ENCODE measurements at places on chromosomes 12 and 14.
A peak's percentile ranks its signal among the peaks of the same experiment; 100 is the strongest.

DNA sequence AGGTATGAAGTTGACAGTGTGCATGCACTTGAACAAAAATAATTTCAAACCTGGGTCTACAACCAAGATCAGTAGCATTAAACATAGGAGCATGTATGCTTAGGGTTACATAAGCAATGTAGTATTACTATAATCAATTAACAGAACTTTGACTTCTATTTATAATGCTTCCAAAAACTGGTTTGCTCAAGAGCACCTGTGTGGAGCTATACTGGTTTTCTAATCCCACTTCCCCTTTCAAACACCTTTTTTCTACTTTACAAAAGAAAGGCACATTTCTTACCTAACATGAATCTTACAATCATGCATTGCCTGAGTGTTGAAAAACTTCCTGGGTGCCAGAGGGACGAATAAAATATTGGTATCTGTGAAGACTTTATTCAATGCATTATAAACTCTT, 72.7 kb downstream of the EFCAB11 start:
- DNase-seq: no peak

GRCh38 chr14:61460718-61461611, 139.6 kb downstream of the PRKCH start:
- DNase-seq: no peak

GRCh38 chr12:84542289-84542688, 370.3 kb downstream of the SLC6A15 start:
- DNase-seq: no peak

- DNase-seq: no peak
These were observed 31.0 kb upstream of the AMN1 start for GRCh38 chr12:31759632-31760459.

GRCh38 chr14:50022661-50023060, 93.7 kb downstream of the VCPKMT start:
- DNase-seq: no peak

- DNase-seq: no peak
These were observed 5.5 kb downstream of the LRP10 start for GRCh38 chr14:22877000-22877501.

GRCh38 chr14:50396631-50397389, at the start of gene CDKL1:
Gene CDKL1, minus strand, starts transcription at chr14:50396881. Its CDS starts 1,013 bp downstream, at chr14:50395868.
- no peak for DNase-seq

- DNase-seq: no peak
These were observed 129.0 kb upstream of the MED13L start for GRCh38 chr12:116406529-116406928.

- DNase-seq: no peak
These were observed 14.2 kb downstream of the APPL2 start for GRCh38 chr12:105221583-105222283.

- DNase-seq: no peak
These were observed 2.6 kb downstream of the NKX2-1 start for GRCh38 chr14:36517242-36518030.

DNA sequence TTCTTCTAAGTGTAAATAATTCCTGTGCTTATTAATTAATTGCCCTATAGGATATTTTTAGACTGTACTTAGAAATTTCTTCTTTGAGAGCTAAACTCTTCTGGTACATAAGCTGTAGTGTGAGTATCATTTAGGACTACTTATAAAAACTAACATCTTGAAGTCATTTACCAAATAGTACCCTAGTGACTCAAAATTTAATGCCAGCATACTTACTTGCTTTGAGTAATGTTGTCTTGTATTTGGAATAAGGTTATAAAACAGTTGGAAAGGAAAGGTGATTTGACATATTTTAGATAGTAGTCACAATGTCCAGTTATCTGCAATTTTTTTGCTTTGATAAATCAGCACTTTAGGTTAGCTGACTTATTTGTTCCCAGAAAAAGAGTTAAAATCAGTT, 39.1 kb downstream of the SPATA7 start:
- DNase-seq: no peak

DNA sequence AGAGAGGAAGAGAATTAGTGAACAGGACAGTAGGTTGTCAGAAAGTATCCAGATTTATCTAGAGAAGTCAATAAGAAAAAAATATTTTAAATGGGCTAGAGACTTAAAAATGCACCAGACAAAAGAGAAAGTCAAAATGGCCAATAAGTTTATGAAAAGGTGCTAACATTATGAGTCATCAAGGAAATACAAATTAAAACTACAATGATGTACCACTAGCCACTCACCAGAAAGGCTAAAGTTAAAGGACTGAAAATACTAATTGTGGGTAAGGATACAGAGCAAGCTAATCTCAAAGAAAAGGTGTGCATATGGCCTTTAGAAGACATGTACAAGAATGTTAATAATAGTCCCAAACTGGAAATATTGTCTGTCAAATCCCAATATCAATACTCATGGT, 37.7 kb downstream of the C12orf50 start:
- DNase-seq: no peak

GRCh38 chr14:54582334-54582733, 15.4 kb downstream of the SAMD4A start:
- no peak for DNase-seq

DNA sequence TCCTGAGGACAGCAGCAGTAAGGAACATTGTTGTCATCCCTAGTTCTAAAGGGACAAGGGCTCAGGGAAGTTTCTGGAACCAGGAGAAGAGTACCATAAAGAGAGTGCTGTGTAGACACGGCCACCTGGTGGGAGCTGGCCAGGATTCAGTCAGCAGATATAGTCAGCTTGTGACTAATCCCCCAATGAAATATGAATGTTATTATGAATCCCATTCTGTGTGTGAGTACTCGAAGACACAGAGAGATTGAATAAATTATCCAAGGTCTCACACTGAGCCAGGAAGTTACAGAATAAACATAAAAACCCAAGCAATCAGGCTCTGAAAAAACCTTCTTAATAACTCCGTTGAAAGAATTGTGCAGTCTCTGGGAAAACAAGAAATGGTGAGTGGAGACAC, 1359.5 kb downstream of the AACS start:
- no peak for DNase-seq

DNA sequence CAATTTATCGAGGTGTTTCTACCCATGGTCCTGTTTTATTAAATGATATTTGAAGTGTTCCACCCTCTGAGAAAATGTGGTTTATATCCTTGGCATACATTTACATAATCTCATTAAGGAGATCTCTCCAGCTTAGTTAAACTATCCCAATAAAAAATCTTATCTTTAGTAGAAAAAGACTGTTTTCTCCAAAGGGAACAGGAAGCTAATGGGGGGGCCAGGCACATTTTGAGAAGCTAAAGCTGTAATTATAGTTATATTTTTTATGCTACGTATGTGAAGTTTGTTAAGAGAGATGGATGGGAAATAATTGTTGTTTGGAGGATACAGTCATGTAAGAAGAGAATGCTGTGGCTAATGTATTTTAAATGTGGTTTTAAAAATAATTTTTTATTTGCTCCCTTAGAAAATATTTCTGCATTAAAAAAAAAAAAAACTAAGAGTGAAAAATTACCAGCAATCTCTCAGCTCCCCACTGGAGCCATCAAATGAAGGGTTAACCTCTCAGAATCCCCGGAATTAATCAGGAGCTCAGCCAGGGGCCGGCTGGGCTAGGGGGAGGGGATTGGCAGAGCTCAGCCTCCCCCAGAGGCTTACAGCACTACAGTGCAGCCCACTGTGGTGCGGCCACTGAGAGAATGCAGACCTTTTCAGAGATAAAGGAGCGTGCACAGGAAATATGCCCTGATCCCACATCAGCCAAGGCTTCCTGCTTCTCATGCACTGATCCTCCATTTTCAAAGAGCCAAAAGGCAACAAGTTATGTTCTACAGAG, 185.8 kb downstream of the EGLN3 start:
- peak; percentile 56 for DNase-seq

DNA sequence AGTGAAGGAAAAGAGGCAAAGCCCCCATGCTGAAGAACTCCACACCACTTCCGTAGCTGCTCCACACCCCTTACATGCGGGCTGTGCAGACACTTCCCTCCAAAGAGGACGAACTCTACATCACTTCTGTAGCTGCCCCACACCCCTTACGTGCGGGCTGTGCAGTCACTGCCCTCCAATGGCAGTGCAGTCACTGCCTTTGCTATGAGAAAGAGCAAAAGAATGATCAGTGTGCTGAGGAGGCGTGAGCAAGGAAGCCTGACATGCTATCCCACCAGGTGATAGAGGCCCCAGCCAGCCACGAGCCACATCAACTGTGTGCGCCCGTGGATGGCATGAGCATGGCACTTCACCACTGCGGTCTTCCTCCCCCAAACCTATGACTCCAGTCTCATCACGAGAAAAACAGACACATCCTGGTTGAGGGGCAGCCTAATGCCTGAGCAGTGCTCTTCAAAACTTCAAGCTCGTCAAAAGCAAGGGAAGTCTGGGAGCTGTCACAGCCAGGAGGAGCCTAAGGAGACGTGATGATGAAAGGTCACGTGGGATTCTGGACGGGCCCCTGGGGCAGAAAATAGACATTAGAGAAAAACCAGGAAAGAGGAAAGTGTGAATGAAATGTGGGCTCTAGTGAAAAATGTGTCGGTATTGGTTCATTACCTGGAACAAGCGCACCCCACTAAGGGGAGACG, 60.8 kb upstream of the C14orf180 start:
- DNase-seq: no peak

DNA sequence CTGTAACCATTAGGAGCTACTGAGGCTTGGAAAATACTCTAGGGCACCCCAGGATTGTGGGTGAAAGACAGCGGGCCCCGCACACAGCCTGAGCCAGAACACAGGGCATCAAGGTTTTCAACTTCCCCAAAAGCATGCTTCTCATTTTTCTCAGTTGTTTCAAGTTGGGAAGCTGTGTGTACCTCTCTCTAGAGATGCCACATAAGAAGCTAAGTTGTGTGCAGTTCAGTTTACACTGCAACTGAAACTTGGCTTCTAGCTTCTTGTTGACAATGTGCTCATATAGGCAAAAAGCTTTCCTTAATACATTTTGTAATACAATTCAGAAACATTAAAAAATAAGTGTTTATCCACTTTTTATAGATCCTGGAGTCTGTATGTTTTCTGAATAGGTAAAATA, 88.1 kb upstream of the PTPRR start:
- no peak for DNase-seq

DNA sequence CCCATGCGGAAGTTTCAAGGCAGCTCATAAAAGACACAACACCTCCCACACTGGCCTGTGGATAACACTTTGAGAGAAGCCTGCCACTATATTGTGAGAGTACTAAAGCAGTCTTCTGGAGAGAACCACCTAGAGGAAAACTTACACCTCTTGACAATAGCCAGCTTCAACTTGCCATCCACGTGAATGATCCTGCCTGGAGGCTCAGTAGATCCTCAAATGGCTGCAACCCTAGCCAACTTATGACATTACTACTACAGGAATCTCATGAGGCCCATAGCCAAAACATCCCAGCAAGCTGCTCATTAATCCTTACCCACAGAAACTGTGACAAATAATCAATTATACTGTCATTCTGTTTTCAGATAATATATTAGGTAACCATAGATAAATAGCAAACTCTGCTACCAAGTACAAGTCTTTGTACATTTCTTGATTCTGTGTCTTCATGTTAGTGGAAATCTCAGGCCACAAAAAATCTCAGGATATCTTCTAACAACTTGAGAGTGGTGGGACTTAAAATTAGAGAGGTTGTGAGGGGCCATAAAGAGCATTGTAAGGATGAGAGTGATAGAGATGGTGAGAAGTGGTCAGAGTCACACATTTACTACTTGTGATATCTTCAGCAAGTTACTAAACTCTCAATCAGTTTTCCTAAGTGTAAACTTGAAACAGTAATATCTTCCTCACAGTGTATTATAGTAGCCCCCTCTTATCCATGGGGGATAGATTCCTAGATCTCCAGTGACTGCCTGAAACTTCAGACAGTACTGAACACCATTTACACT, 368.0 kb downstream of the C12orf50 start:
- no peak for DNase-seq

- no peak for DNase-seq
These were observed 3.9 kb upstream of the RNU6-7 start for GRCh38 chr14:32197919-32198318.

GRCh38 chr12:69433653-69434052, 36.5 kb upstream of the FRS2 start:
- DNase-seq: no peak

- no peak for DNase-seq
These were observed 453 bp upstream of the ESRRB start for GRCh38 chr14:76375484-76375883.

DNA sequence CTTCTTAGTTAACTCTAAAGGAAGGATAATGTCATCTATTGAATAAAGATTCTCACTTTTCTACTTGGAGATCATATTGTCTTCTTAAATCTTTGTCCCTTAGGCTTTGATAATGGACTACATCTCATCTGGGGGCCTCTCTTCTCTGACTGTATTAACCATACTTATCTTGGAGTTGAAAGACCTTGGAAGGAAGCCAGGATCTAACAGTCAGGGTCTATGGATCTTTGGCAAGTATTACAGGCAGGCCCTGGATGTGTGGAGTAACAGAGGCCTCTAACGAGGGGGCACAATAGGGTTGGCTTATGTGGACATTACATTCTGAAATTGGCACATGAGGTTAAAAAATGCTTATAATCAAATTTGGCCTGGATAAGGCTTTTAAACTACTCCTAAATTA, 513.8 kb downstream of the NRXN3 start:
- DNase-seq: no peak

DNA sequence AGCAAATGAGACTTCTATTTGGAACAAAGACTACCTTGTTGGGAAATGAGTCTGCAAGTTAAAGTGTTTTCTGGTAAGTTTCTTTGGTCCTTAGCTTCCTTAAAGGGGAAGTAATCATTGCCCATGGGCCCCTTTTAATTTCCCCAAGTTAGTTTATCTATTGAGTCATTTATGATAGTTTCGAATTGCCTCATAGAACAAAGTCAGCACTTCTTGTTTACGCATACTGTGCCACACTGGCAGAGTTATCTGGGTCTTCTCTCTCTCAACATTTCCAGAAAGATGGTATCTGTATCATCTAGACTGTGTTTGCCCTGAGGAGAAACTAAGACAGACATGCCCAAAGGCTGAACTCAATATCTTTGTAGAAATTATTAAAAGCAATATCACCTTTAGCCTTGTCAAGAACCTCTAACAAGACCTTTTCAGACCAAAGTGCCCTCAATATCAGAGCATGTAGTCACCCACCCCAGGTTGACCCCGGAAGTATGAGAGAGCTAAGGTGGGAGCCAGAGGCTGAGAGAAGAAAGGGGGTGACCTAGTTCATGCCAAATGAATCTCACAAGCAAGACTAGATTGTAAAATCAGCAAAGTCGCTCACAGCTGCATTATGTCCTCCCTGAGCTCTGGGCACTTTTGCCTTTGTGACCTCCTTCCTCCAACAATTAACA, 40.0 kb downstream of the GPR65 start:
- no peak for DNase-seq
